ENCODE measurements at places on chromosomes 5 and 9. TPM values are rescaled to one million over a fixed set of nuclear protein-coding genes. Genes with fewer than 3 reads are reported as not detected.

MLANA gene
- polyA plus RNA-seq = 0.59 TPM

TSLP gene
- not detected for polyA plus RNA-seq

STPG3 gene
- not detected for polyA plus RNA-seq

CEL gene
- polyA plus RNA-seq = not detected

FOXI1 gene
- not detected for polyA plus RNA-seq

ANKDD1B gene
- polyA plus RNA-seq = not detected

FCN1 gene
- 0.48 TPM for polyA plus RNA-seq

DNA sequence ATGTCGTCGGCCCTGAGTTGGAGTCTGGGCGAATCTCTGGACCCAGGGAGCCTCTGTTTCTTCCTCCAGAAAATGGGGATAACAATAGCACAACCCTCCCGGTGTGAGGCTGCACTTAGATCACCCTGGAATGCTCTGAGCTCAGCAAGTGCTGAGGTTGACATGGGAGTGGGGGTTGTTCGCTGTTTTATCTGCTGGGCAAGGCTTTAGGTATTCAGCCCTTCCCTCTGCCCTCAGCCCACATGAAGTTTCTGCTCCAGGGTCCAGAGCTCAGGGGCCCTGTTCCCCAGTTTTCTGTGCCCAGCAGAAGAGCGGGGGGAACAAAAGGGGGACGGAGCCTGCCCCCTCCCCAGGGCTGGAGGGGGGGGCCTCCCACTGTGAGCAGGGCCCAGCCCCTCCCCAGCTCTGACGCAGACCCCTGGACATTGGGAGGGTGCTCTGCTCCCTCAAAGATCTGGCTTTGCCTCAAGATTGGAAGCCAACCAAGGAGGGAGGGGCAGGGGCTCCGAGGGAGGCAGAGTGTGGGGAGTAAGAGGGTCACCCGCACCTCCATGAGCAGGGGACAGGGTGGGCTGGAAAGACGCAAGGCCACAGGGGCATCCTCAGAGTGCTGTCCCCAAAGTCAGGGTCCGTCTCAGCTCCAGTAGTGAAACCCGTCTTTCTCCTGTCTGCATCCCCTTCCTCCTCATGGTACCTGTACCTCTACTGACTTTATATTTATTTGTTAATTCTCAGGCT is 215.6 kb downstream of the C9orf50 start:
- no peak overlapping the region for H3K27ac ChIP-seq
- no peak for DNase-seq
- H3K36me3 ChIP-seq = no peaks in the 10 kb centered on the region
- no peak overlapping the region for H3K4me3 ChIP-seq

- no peaks in the 10 kb centered on the region for H3K27me3 ChIP-seq
- peaks cover 13% of the 10 kb centered on the region for H3K4me1 ChIP-seq
- no peaks in the 10 kb centered on the region for H3K36me3 ChIP-seq
These were observed 39.7 kb downstream of the EXD3 start for GRCh38 chr9:137383081-137383783.

- H3K27me3 ChIP-seq = peaks cover 20% of the 10 kb centered on the region
- DNase-seq = no peak
- no peak overlapping the region for H3K27ac ChIP-seq
- no peaks in the 10 kb centered on the region for H3K36me3 ChIP-seq
These were observed 158.9 kb downstream of the RMI1 start for GRCh38 chr9:84139296-84140070.

GRCh38 chr9:125317704-125318103 is 56.1 kb downstream of the GAPVD1 start:
- no peak for DNase-seq
- H3K27me3 ChIP-seq = no peaks in the 10 kb centered on the region
- peaks cover 25% of the 10 kb centered on the region for H3K36me3 ChIP-seq
- H3K27ac ChIP-seq = no peak overlapping the region

- no peak overlapping the region for H3K27ac ChIP-seq
- no peaks in the 10 kb centered on the region for H3K4me1 ChIP-seq
- no peaks in the 10 kb centered on the region for H3K36me3 ChIP-seq
These were observed 408.8 kb downstream of the ENC1 start for GRCh38 chr5:74231697-74232096.

DNA sequence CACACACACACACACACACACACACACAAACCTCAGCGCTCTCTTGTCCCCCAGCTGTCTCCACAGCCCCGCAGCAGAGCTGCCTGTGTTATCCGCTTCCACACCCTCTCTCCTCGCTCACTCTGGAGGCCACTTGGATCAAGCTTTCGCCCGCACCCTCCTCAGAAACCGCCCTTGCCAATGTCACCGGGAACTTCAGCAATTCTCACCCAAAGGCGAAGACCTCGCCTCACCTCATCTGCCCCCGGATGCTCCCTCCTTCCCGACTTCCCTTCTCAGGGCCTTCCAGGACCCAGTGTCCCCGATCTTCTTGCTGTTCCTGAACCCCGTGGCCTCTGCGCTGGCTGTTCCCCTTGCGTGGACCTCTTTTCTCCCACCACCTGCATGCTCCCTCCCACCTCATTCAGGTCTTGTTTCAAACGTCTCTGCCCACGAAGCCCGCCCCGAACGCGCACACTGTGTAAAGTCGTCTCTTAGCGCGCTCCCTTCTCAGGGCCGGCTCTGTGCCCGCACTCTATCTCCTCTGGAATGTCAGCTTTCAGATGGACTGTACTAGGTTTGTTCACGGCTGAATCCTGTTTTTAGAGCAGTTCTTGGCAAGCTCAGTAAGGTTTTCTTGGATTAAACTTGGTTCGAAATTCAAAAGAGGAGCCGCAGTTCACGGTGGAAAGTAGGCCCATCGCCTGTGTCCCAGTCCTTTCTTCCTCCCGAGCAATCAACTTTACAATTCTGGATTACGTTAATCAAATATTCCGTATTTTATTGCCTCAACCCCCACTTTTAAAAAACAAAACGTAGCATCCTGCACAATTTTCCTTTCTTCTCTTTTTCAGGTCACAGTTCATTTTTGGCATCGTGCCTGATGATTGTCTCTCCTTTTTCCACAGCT is 1.0 kb upstream of the TRIM7 start:
- H3K27ac ChIP-seq = peak overlapping the region; percentile 67

GRCh38 chr5:150630461-150631325 is 9.8 kb upstream of the SYNPO start:
- DNase-seq = no peak
- no peak overlapping the region for H3K27ac ChIP-seq
- H3K36me3 ChIP-seq = no peaks in the 10 kb centered on the region
- no peaks in the 10 kb centered on the region for H3K27me3 ChIP-seq

- H3K27ac ChIP-seq = no peak overlapping the region
- H3K27me3 ChIP-seq = no peaks in the 10 kb centered on the region
- no peak for DNase-seq
These were observed 42.8 kb downstream of the SHB start for GRCh38 chr9:38026021-38026809.

DNA sequence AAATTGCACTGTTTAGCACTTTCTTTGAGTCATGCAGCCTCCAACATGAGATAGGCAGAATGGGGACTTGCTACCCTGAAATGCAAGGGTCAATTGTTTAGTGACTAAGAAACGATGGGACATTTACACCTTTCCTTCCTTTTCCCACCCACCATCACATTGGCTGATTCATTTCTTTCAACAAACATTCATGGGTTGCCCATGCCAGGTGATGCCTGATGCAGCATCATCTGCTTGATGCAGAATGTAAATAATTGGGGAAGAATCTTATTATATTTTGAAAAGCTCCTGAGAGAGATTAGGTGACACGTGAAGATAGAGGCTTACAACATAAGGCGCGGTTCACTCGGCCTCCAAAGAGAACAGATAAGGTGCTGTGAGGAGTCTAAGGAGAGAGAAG is 4.5 kb upstream of the TRMT10B start:
- DNase-seq = no peak
- H3K4me3 ChIP-seq = no peak overlapping the region
- no peak overlapping the region for H3K27ac ChIP-seq
- H3K27me3 ChIP-seq = no peaks in the 10 kb centered on the region
- H3K36me3 ChIP-seq = no peaks in the 10 kb centered on the region
- H3K4me1 ChIP-seq = peaks cover 7% of the 10 kb centered on the region

DNA sequence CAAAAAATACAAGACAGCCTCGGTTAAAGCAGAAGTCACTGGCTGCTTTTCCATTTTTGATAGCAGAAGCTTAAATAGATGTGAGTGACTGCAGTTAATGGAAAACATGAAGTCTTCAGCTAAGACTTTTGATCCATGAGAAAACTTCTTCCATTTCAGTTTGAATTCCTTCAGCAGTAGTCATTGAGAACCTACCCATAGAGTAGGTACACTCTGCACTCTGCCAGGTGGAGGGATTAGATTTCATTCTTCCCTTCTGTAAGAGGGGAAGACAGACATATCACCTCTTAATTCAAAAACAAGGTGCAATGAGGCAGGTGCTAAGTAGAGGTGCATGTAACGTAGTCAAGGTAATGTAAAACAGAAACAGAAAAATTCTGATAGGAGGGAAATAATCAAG is 26.7 kb upstream of the XPA start:
- no peaks in the 10 kb centered on the region for H3K27me3 ChIP-seq
- no peak for DNase-seq
- H3K4me1 ChIP-seq = no peaks in the 10 kb centered on the region
- H3K4me3 ChIP-seq = no peak overlapping the region
- H3K27ac ChIP-seq = no peak overlapping the region
- H3K36me3 ChIP-seq = no peaks in the 10 kb centered on the region

- peak; percentile 22 for DNase-seq
- H3K4me3 ChIP-seq = peak overlapping the region; percentile 80
- peaks cover 68% of the 10 kb centered on the region for H3K4me1 ChIP-seq
- no peaks in the 10 kb centered on the region for H3K36me3 ChIP-seq
- H3K27ac ChIP-seq = peak overlapping the region; percentile 81
These were observed 744 bp downstream of the OTULIN start for GRCh38 chr5:14665101-14665822.

- H3K27me3 ChIP-seq = no peaks in the 10 kb centered on the region
- no peak for DNase-seq
- H3K4me1 ChIP-seq = peaks cover 83% of the 10 kb centered on the region
- no peak overlapping the region for H3K4me3 ChIP-seq
- peaks cover 13% of the 10 kb centered on the region for H3K36me3 ChIP-seq
- H3K27ac ChIP-seq = no peak overlapping the region
These were observed 28.4 kb downstream of the PRRC2B start for GRCh38 chr9:131422241-131422792.

DNA sequence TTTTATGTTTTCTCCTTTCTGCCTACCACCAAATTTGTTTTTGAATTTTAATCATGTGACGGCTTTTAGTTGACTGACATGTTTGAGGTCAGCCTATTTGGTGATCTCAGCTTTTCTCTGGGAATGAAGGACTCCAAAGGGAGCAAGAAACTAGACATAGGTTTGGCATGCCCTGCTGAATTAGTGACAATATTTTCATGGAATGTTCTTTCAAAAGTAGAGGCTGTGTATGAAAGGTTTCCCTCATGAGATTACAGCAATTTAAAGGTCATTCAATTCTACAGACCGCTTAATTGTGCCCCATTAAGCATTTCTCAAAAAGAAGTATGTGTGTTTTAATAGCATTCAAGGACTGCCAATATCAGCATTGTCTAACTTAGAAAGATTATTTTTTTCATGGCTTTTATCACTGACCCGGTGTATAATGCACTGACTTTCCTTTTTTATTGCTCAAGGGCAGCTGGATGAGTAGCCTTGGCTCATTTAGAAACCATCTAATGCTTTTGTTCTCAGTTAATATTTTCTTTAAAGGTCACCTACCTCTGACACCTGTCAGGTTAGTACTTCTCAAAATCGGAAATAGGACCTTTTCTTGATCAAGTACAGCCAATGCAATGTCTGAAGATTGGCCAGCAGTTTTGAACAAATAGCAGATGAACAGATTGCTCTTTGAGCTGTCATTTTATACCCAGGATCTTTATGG is 8.1 kb upstream of the MLLT3 start:
- H3K36me3 ChIP-seq = no peaks in the 10 kb centered on the region
- H3K27me3 ChIP-seq = no peaks in the 10 kb centered on the region
- H3K4me3 ChIP-seq = no peak overlapping the region
- DNase-seq = no peak

All from CD4-positive, alpha-beta memory T cell (primary cell).